ENCODE measurements at places on chromosomes 5 and 9.

DNA sequence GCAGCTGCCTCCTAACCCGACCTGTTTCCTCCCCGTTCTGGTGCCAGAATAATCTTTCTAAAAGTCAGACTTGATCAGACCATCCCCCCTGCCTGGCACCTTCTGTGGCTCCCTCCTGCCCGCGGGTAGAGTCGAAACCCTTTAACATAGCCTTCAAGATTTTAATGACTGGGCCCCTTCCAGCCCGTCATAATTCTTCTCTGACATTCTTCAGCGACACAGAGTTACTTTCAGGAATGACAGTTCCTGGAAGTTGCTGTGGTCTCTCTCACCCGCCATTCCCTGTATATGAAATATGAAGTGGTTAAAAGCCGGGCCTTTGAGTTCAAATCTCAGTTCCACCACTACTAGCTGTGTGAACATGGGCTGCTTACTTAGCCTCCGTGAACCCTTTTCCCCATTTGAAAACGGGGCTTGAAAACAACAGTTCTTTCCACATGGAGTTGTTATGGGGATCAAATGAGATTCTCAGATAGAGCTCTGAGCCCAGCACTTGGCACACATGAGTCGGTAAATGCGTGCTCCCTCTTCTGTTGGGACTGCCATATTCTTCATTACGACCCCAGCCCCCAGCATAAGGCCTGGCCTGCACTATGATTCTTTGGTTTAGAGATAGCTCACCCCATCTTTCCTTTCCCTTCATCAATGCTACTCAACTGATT lies 737 bp downstream of the NANS start:
- no peak for DNase-seq

DNA sequence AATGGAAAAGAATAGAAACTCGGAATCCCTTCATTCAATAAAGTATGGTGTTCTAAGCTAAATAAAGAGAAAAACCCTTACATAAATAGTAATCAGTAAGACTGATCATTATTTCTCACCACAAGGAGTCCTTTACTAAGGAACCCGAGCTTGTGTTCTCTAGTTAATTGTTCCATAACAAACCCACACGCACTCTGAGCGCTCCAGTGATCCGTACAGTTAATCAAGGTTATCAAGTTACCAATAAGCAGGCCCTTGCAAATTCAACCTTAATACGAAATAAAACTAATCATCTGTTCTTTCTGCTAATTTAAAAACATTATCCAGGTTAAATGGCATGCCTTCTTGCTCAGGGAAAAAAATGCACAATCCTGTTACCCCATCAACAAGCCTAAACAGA lies 224.4 kb downstream of the FRMD3 start:
- peak; percentile 88 for DNase-seq

DNA sequence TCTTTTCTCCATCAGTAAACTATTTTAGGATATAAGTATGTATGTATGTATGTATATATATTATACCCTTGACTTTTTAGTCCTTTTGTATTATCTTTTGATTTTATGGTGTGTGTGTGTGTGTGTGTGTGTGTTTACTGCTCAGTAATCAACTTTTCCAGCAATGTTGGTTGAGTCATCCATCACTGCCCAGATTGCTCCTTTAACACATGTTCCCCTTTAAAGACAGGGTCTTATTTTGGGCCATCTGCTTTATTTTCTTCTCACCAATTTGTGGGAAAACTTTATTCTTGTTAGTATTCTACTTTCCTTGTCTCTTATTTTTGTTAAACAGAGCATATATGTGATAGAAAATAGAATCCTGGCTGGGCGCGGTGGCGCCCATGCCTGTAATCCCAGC lies 28.1 kb downstream of the ANKRD33B start:
- DNase-seq: peak; percentile 40

- no peak for DNase-seq
These were observed 127.2 kb upstream of the ADAMTSL1 start for GRCh38 chr9:18346745-18347144.

- DNase-seq: no peak
These were observed 174.7 kb upstream of the NFIB start for GRCh38 chr9:14488421-14489190.

DNA sequence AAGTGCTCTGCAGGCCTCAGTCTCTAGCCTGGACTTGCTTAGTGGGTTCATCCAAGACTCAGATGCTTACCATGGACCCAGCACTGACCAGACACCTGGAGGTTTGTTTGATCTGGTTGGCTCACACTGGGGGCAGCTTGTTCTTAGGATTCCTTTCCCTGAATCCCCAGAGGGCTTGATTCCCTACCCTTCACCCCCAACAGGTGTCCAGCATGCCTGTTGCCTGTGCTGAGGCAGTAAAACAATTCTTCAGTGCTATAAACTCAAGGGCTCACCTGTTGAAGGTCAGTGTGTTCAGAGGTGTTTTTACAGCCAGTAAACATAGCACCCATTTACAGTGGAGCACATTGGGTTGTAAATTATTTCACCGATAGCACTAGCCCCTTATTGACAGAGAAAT lies 123.8 kb upstream of the KLF4 start:
- DNase-seq: no peak

Measured in NCI-H69 (cell line).